ENCODE measurements at places on chromosomes 4 and X.

DNA sequence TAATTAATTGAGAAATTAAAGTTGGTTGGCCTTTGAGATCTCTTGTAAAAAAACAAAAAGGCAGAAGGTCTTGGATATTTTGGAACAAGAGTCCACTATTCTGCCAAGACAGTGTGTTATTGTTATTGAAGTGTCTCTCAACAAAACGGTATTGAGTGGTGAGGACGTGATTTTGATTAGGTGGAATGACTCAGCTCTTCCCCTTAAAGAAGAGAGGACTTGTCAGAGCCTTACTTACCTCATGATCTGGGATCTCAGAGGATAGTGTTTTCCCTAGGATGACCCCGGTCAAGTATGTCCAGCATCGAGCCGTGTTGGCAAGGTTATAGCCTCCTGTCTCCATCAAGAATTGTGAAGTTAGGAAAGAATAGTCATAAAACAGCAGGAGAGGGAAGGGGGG is 110.9 kb downstream of the HDAC8 start:
- DNase-seq = no peak

DNA sequence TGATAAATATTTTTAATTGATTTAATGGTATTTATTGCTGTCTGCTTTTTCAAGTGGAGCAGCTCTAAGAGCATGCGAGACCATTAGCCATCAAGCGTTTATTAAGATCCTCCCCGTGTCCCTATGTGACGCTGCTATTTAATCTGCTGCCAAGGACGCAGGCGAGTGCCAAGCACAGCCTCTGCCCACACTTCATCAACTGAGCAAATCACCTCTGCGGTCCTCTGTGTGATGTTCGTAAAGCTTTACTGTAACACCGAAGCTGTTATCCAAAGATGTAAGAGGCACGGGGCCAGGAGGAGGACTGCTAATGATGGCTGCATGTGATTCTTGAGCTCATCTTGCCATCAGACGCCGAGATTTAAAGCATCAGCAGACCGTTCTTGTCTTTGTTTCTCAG is 79.5 kb downstream of the STOX2 start:
- DNase-seq = no peak

DNA sequence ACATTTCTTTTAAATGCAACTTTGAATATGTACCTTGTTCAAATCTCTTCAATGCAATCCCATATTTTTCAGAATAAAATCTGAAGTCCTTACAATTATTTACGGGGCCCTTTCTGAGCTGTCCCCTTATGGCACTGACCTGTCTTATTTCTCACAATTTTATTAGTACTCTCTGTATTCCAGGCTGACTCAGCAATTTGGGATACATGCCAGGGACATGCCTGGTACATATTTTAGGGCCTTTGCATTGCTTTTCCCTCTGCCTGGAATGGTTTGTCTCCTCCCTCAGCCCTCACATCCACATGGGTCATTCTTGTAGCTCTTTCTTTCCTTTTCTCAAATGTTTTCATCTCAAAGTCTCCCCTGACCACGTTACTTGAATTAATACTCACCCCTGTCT is 172.2 kb upstream of the TECRL start:
- no peak for DNase-seq

DNA sequence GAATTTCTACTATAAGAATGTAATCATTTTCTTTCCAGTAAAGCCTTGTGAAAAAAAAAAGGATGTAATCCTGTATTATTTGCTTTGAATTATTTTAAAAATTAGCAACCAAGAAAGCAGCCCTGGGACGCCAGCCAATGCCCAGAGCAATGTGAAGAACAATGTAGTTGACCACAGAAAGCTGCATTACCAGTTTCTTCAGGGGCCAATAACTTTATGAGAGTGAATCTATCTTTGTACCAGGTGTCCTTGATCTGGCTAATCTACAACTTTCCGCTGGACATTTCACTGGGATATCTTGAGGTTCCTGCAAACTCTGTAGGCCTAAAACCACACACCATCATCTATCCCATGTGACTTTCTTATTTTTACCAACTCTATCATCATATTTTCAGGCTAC is 7.6 kb upstream of the KLHL2 start:
- no peak for DNase-seq

GRCh38 chrX:9135901-9136510 is 102.1 kb upstream of the FAM9B start:
- no peak for DNase-seq

- DNase-seq = no peak
Observed at GRCh38 chrX:42627891-42628290, 150.1 kb downstream of the PPP1R2C start.

GRCh38 chr4:100240008-100240407 is 49.7 kb upstream of the DDIT4L start:
- no peak for DNase-seq

GRCh38 chr4:106126062-106126461 is 189.9 kb downstream of the TBCK start:
- no peak for DNase-seq

- no peak for DNase-seq
Observed at GRCh38 chr4:16262188-16262587, 35.9 kb upstream of the TAPT1 start.

DNA sequence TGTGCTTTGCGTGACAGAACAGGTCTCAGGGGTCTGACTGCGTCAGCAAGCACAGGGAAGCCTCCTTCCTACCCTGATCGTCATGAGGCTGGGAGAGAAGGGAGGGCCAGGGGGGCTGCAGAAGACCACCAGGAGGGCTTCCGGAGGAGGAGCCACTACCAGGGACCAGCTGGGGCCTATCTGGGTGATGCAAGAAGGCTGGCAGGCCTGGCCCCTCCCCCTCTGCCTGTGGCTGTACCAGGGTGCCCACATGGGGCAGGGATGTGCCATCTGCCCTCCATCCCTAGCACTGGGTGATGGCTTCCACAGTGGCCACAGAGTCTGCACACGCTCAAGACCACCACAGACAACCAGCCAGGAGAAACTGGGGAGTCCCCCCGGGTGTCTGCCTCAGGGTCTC is 116.4 kb upstream of the NKX1-1 start:
- DNase-seq = no peak

DNA sequence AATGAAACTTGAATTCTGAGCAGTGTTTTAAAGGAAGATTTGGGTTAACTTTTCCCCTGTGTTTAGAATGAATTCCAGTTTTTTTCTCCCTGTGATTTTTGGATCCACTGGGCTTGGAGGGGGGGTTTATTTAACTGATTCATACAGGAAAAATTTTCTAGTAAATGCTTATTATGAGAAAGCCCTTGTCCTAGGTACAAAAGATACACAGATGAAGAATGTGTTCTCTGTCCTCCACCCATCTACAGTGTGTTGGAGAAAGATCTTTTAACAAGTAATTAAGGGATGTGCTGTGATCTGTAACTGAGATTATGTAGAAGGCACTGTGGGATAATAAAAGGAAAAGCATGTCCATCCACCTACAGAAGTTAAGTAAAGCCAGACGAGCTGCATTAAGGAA is 103.9 kb downstream of the STIM2 start:
- DNase-seq = no peak

DNA sequence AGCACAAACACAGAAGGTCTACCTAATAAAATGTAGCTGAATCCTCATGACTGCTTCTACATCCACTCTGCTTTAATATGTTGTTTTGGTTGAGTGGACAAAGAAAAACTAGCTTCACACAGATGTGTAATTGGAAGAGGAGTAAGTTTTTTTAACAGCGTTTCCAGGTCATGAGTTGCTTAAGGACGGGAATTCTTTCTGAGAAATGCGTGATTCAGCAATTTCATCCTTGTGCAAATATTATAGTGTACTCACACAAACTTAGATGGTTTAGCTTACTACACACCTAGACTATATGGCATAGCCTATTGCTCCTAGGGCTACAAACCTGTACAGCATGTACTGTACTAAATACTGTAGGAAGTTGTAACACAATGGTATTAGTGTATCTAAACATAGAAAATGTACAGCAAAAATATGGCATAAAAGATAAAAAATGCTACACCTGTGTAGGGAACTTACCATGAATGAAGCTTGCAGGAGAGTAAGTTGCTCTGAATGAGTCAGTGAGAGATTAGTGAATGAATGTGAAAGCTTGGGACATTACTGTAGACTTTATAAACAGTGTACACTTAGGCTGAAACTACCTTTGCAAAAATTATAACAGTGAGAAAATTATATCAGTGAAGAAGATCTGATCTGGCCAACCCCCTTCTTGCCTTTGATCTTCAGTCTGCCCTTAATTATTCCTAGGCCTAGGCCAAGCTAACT is 70.8 kb upstream of the IL15 start:
- DNase-seq = no peak

DNA sequence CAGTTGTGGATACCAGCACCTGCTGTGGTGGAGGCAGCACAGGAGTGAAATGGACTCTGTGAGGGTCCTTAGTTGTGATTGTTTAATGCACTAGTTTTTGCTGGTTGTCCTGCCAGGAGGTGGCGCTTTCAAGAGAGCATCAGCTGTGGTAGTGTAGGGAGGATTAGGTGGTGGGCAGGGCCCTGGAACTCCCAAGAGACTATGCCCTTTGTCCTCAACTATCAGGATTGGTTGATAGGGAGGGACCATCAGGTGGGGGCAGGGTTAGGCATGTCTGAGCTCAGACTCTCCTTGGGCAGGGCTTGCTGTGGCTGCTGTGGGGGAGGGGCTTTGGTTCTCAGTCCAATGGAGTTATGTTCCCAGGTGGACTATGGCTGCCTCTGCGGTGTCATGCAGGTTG is 121.9 kb downstream of the RRAGB start:
- DNase-seq = no peak

DNA sequence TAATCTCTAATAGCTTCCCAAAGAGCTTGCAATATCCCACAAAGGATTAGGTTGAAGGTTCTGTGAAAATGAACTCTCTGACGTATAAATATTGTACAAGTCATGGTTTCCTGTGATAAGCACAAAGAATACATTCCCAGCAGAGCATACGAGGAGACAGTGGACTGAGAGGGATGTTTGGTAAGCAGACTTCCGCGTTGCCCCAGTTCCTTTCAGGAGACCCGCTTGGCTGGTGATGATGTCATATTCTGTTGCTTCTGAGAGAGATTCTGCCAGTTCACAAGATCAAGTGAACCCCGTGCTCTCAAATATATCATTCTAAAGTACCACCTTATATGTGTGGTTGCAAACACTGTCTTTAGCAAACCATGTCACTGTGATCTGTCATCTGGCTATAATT is 323.9 kb upstream of the CASK start:
- DNase-seq = no peak

- peak; percentile 48 for DNase-seq
Observed at GRCh38 chr4:103075894-103076746, 441 bp downstream of the SLC9B2 start.

- no peak for DNase-seq
Observed at GRCh38 chr4:7804756-7805385, 134.8 kb downstream of the AFAP1 start.

- no peak for DNase-seq
Observed at GRCh38 chr4:128844931-128845330, 35.4 kb downstream of the JADE1 start.

GRCh38 chrX:10006770-10007169 is 39.6 kb downstream of the CLDN34 start:
- DNase-seq = no peak

- no peak for DNase-seq
Observed at GRCh38 chr4:3310301-3311094, 17.7 kb downstream of the RGS12 start.

DNA sequence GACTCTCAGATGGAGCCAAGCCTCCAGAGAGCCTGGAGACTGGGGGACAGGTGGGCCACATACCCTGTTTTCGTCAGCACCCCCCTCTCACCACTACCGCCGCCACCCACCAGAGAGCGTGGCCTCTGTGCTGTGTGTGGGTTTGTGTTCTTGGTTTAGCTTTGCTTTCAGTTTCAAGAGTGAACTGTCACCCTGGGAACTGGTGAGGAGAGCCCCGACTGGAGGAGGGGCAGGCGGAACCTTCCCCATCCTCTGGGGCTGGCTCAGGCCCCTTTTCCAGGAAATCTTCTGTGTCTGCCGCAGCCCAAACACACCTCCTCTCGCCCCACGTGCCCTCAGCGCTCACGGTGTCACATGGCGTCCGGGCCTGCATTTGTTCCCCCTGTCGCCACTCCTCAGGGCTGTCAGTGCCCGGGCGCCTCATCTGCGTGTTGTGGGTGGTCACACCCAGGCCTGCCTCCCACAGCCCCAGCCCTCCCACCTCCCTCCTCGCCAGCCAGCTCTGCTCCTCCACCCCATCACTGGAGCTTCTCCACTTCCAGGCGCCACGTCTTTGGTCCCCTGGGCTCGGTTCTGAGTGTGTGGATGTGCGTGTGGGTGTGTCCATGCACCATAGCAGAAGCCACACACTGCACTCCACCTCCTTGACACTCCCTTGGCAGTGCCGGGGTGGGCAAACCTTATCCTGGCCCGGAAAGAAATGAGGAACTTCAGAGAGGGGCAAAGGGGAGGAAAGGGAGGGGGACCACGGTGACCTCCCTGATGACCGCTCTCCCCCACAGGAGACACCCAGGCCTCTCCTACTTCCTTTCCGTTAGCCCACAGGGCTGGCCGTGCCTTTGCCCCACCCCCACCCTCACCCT is 27.8 kb downstream of the ELF4 start:
- DNase-seq = peak; percentile 51

- no peak for DNase-seq
Observed at GRCh38 chrX:275967-276580, 5.1 kb upstream of the PLCXD1 start.

DNA sequence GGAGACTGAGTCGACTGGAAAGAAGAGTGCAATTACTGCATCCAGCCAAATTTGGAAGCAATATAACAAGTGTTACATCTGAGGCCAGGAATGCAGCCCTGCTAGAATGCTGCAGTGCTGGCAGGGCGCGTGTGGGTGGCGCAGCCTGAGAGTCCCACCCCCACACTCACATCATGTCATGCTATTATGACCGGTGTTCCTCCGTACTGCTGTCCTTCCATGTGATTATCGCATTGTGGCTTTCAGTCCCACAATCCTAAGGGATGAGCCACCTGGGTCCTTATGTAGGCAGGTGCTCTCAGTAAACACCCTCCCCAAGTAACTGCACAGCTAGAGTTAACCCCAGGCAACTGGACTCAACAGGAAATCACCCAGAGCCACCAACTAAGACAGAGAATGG is 122.6 kb upstream of the CPEB2 start:
- DNase-seq = no peak

DNA sequence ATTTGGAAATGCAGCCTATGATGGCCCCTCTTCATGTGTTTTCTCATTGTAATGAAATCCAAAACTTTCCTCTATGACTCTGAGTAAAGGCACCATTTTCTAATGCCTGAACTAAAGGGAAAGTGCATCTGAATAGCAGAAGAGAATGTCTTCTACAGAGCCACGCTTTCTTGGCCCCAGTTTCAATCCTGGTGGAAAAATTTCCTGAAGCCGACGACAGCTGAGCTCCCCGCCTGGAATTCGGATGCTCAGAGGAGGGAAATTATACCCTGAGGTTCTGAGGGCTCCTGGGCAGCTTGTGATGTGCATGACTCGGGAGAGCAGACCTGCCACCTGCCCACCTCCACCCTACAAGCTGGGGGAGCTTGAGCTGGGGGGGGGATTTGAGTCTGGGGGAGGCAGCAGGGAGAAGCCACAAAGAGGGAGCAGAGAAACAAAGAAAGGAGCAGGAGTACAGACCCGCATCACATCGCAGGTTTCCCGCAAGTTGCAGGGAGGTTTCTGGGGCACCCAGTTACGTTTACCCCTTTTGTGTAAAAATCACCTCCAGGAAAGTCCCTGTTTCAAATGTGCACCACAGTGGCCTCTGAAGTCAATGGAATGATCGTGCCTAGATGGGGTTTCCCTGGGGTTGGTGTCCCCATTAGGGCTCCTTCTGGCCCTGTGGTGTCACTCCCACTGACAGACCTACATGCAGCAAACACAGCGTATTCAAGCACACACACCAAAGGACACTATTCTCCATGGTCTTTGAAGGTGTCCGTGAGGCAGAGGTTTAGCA is 145.6 kb upstream of the RBPJ start:
- no peak for DNase-seq

All from stimulated activated CD8-positive, alpha-beta memory T cell treated with anti-CD3 and anti-CD28 coated beads, Interleukin-15, amount 100 ng/mL, for 4 hours (primary cell).